Coronary artery (tissue), 2 donors: ENCODE measurements at places on chromosomes 11 and 22.

DNA sequence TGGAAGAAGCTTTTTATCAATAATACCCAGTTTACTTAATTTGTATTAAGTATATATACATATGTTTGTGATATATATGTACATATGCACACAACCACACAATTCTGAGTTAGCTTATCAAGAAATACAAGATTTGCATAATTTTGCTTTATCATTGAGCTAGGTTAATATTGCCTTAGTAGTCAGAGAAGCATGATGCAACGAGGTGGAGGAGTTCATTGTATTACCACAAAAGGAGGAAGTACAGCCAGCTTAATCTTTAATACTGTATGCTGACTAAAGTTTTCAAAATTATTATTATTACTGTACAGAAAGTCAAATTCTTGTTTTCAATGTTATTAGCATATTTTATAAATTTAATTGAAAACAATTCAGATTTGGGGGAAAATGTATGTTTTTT lies 278.4 kb upstream of the PDGFD start:
- DNase-seq: no peak

DNA sequence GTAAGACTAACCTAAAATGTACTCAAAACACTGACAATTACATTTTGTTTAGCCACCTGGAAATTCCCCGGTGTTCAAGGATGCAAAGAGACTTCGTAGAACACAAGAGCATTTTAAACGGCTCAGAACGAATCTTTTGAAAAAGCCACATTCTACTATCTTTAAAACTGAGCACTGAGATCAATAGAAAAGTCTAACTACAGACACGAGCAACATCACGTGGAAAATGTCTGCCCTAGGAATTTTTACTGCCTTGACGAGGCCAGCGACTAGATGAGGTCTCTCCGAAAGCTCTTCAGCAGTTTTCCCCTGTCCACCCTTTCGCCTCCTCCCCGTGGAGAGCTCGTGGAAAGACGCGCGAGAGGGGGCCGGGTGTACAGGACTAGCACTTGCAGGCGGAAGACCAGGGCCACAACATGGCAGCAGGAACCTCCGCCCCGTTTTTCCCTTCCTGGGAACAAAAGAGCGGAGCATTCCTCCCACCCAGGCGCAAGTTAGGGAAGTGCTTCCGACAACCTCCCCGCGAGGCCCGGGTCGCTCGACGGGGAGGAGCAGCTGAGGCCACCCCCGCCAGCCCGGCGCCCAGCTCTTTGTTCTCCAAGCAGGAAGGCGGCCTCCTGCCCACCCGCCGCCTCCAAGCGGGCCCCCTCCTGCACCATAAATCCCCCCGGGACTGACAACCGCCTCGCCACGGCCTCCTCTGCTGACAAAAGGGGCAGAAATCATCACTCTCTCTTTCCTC lies 1.1 kb downstream of the EIF4G2 start:
- DNase-seq: peak; percentile 86

GRCh38 chr11:65960824-65961266 lies 689 bp upstream of the SART1 start:
- DNase-seq: no peak

DNA sequence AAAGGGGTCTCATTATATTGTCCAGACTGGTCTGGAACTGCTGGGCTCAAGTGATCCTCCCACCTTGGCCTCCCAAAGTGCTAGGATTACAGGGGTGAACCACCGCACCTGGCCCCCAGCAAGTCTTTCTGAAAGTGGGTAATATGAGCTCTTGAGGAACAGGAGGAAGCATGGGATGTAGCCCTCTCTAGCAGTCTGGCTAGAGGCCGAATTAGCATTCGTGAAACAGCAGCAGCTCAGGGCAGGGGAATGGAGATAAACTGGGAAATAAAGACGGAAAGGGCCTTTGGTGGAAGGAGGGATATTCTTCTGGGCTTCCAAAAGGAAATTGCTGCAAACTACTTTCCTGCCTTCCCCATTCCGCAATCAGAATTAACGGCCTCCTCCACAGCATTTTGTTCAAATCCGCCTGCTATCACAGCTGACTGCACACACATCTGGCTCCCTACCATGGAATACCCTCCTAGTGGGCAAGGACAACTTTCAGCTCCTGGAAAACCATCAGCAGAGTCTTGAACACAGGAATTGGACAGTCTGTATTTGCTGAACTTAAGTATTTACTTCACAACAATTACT lies 44.3 kb downstream of the MICAL3 start:
- no peak for DNase-seq

- DNase-seq: no peak
Measured at GRCh38 chr11:134261626-134262488, 8.5 kb downstream of the ACAD8 start.

DNA sequence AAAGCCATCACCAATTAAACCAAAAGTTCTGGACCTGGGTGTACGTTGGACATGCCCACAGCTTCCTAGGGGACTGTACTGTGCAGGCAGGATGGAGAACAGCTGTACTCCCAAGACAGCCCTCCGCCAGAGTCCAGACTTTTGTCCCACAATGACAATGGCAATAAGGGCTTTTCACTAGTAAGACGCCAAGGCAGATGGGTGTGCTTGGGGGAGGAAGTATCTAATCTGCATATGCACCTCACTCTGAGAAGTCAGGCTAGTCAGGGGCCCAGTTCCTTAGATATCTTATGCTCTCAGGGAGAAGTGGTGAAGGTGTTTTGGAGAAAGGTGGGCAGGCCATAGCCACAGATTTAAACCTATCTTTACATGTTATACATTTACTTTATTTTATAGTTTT lies 85.1 kb upstream of the USP47 start:
- DNase-seq: no peak
